ENCODE measurements at places on chromosomes 16 and 17. TPM values are rescaled to one million over a fixed set of nuclear protein-coding genes. Genes with fewer than 3 reads are reported as not detected.
A peak's percentile ranks its signal among the peaks of the same experiment; 100 is the strongest.

DNA sequence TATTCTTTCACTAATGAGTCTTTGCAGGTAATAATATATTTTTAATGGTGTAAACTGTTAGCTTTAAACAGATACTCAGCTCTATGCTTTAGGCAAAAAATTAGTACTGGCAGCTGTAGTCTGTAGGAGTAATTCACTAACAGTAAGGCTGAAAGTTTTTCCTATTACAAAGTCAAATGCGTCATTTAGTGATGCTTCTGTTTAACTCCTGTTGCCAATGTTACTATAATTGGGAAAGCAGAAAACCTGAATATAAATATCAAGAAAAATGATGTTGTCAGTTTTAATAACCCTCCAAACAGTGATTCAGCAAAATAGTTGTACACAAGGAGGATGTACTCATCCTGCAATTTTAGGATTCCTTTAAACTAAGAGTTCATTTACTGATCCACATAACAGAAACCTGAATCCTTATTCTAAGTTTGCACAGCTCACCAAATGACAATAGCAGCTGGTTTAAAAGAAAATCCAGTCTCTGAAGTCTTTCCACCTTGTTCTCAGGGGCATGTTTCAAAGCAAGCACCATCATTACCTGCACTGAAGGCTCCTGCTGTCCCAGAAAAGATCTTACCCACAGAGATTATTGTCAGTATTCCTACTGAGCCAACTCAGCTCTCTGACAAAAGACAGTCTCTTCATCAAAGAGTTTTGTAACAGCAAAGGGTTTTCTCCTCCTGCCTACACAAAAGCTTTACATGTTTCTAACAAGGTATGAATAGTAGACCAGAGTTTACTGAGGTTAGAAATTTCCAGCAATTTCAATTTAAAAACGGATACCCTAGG, 4.2 kb downstream of the CDR2 start:
- DNase-seq = no peak

DNA sequence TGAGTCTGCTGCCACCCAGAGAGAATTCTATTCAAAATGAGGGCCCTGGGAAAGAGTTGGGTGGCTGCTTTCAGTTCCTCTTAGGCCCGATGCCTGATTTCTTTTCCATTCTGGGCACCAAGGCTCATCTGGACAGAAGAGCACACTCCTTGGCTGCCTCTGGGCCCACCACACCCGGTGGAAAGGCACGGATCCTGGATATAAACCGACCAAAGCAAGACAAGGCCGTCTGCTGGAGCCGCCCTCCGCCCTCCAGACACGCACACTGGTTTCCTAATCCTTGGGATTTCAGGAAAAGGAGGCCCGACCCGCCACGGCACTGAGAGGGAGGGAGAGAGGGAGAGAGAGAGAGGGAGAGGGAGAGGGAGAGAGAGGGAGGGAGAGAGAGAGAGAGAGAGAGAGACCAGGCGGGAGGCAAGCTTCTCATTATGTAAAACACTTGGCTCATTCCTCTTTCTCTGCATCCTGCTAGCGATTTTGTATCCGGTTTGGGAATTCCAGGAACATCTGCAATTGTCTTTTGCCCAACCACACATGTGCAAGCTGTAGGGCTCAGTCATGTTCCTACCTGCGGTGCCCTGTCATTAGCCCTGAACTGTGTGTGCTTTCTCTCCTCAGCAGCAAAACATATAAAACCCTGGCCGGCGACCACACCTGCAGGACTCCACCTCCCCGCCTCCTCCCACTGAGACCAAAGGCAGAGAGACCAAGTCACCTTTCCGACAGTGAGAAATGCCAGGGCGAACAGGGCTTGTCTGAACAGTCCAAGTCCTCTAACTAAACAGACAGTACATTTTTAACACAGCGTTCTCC, 347.2 kb downstream of the SOX9 start:
- DNase-seq = peak; percentile 93

- no peak for DNase-seq
These were observed 13.8 kb downstream of the USP22 start for GRCh38 chr17:21029036-21029435.

DNA sequence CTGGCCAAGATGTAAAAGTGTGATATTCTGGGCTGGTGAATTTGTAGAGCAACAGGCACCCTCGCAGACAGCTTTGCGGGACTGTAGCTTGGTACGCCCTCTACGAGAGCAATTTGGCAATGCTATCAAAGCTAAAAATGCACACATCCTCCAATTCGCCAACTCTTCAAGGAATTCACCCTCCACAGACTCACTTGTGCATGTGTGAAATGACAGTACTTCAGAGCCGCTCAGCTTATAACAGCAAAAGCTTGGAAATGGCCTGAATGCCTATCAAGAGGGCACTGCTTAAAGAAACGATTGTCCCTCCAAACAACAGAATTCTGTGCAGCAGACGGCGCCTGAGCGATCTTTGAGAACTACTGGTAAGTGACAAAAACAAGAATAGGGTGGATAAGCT, 130.8 kb downstream of the SDK2 start:
- DNase-seq = no peak

- no peak for DNase-seq
These were observed 14.4 kb upstream of the DOK4 start for GRCh38 chr16:57500578-57501111.

- no peak for DNase-seq
These were observed 24.8 kb downstream of the MYO18A start for GRCh38 chr17:29155227-29155965.

GRCh38 chr16:1601489-1601888, 10.4 kb downstream of the IFT140 start:
- DNase-seq = no peak

GRCh38 chr17:39541652-39542051, 66.1 kb downstream of the NEUROD2 start:
- no peak for DNase-seq

Gene IL34
- total RNA-seq = 6.1 TPM

Gene SLC6A2
- total RNA-seq = 9.6 TPM

Gene ENPP7
- not detected for total RNA-seq

Gene NATD1
- total RNA-seq = 4.2 TPM

Gene MMP15
- 2.9 TPM for total RNA-seq

Gene HERPUD1
- 97.7 TPM for total RNA-seq

Gene P3H4
- total RNA-seq = 11.5 TPM

Gene PHF23
- total RNA-seq = 24.8 TPM

Gene CCL17
- not detected for total RNA-seq

Gene RASD1
- 227 TPM for total RNA-seq

Gene ARHGAP44
- 3.2 TPM for total RNA-seq

Gene RNF222
- total RNA-seq = 2.5 TPM

Gene ZNF423
- 10.3 TPM for total RNA-seq
